ENCODE measurements at places on chromosomes 3 and 15.

- DNase-seq: no peak
These were observed 40.6 kb downstream of the CHDH start for GRCh38 chr3:53805463-53806159.

DNA sequence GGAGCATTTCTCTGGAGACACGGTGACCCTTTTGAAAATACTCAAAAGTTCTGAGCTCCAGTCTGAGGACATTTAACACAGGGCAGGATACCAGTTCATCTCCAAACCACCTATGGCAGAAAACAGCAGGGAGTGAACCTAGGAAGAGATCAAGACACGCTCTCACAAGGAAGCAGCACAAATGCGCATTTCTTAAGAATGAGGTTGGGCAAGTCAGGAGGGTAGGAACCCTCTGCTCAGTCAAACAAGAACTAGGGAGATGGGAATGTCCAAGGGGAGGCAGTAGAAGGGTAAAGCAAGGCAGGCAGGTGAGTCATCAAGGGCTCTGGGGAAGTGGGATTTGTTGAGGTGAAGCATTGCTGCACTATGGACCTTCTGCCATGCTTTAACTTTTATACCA is 60.3 kb upstream of the PSMD6 start:
- no peak for DNase-seq

GRCh38 chr3:185699927-185700326 is 113.8 kb downstream of the SENP2 start:
- no peak for DNase-seq

- DNase-seq: no peak
These were observed 155.5 kb upstream of the TNIK start for GRCh38 chr3:171615686-171616085.

All from RPMI8226 (cell line).